Urinary bladder (tissue), 4 donors: ENCODE measurements at places on chromosomes 7 and 10. TPM values are rescaled to one million over a fixed set of nuclear protein-coding genes. Genes with fewer than 3 reads are reported as not detected.
A peak's percentile ranks its signal among the peaks of the same experiment; 100 is the strongest.

The PRPS1L1 gene
- not detected for total RNA-seq

The CCL24 gene
- total RNA-seq, result not detected

The FASTK gene
- 42.4 TPM for total RNA-seq

The EBLN1 gene
- total RNA-seq, result not detected

The SPDYE11 gene
- not detected for total RNA-seq

The TAS2R4 gene
- total RNA-seq, result 8.1 TPM

The OPALIN gene
- total RNA-seq, result not detected

The SPDYE1 gene
- total RNA-seq, result not detected

The CYP2C9 gene
- total RNA-seq, result not detected

The PTPN20 gene
- total RNA-seq, result 8.6 TPM

The UTF1 gene
- not detected for total RNA-seq

The PTN gene
- 91.1 TPM for total RNA-seq

DNA sequence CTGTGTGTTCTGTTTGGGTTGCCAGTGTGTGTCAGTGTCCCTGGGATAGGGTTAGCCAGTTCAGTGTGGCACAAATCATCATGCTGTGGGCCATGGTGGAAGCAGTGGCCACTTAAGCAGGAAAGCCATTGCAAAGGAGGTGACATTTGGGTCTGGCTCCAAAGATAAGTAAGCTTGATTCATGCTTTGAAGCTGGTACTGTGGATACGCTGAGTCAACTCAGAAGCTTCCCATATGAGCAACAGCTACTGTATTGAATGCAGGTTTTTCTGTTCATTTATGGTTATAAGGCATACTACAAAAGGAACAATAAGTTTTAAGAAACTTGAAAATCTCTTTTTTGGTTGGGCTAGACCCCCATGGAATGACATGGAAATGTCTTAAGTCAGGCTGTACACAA lies 143.1 kb downstream of the BMPER start:
- no peak for DNase-seq

DNA sequence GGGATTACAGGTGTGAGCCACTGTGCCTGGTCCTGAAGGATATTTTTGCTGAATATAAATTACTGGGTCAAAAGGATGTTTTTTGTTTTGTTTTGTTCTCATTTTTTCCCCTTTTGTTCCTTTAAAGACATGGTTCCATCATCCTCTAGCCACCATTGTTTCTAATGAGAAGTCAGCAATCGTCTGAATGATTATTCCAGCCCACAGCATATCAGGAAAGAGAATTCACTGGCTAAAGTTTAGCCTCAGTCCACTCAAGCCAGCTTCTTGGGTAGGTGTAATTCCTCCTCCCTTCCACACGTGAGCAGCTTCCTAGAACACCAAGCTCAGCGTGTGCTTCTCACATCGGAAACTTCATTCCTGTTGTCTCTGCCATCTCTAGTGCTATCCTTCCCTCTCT lies 112.8 kb upstream of the INSIG1 start:
- no peak for DNase-seq

DNA sequence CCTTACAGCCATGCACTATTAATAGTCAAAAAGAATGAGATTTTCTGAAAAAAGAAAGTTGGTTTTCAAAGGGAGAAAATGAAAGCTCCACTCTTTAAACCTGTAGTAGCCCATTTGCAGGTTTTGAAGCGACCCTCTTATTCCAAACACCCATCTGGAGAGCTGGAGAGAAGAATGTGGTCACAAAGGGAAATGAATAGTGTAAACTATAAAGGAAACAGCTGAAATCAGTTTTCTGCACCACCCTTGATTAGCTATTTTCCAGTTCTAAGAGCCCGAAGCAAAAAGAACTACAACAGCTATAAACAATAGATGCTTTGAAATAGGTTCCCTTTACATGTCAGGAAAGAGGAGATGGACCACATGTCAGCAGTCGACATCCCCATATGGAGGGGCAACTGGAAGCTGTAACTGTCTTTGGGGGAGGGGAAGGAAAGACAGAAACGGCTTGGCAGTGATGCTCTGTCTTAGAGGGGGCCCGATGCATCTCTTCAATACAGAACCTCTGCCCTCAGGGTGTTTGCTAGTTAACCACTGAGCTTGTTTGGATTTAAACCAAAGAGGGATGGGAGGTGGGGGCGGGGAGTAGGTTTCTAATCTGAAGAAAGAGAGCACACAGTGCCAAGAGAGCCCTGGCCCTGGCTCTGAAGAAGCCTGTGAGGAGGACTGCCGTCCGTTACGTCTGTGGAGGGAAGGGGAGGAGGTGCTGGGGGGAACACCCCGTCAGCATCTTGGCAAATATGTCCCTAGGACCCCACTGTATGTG lies 55.3 kb downstream of the CPVL start:
- no peak for DNase-seq

DNA sequence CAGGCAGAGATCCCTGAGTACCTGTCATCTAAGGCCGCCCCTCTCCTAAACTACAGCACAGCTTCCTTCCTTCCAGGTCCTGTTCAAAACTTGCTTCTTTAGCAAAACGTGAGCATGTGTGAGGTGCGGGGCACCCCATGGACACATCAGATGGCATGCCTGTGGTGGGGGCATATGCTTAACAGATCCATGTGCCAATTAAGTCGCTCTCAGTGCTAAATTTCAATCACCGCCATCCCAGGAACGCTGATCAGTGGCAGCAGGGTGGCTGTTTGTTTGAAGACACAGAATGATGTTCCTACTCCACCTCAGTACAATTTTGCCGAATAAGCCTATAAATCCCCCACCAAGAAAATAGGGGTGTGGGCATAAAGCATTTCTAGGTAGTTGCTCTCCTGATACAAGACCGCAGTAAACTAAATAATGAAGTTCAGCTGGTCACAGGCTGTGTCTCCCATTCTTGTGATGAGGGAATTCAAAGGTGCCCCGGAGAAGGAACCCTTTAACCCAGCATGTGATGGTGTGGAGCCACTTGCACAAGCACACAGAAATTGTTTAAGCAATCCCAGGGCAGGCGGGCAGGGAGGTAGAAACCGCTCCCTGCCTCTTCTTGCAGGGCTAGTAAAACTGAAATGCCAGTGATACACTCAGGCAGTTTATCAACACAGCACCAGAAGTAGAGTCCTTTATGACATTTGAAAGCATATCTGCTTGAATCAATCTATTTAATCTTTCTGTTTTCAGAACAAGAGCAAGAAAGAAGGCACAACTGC lies 205.7 kb downstream of the SORCS1 start:
- no peak for DNase-seq

DNA sequence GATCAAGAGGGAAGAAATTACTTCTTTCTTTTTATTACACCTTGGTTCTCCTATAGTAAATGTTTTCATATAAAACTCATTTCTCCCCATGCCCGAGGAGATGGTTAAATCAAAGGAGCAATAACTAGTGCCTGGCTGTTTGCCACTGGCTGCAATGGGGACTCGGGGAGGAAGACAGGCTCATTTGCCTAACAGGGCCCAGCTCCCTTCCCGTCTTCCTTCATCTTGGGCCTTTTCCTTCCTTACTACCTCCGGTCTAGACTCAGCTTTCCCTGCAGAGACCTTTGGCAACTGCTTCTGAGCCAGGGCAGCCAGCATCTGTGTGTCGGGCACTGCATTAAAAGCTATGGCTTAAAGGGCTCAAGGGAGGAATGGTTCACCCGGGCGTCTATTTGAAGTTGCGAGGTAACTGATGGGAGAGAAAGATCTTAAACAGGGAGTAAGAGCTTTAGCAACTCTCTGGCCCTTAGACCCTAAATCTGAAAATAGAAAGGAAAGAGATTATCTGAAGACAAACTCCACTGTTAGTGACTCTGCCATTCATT lies 63.5 kb downstream of the CALD1 start:
- DNase-seq, result no peak

GRCh38 chr10:98062424-98062823 lies 32.0 kb upstream of the CRTAC1 start:
- DNase-seq, result no peak

GRCh38 chr10:18500576-18500975 lies 150.8 kb downstream of the NSUN6 start:
- no peak for DNase-seq

- DNase-seq, result no peak
Observed at GRCh38 chr10:52316001-52316400, 1.9 kb downstream of the DKK1 start.

DNA sequence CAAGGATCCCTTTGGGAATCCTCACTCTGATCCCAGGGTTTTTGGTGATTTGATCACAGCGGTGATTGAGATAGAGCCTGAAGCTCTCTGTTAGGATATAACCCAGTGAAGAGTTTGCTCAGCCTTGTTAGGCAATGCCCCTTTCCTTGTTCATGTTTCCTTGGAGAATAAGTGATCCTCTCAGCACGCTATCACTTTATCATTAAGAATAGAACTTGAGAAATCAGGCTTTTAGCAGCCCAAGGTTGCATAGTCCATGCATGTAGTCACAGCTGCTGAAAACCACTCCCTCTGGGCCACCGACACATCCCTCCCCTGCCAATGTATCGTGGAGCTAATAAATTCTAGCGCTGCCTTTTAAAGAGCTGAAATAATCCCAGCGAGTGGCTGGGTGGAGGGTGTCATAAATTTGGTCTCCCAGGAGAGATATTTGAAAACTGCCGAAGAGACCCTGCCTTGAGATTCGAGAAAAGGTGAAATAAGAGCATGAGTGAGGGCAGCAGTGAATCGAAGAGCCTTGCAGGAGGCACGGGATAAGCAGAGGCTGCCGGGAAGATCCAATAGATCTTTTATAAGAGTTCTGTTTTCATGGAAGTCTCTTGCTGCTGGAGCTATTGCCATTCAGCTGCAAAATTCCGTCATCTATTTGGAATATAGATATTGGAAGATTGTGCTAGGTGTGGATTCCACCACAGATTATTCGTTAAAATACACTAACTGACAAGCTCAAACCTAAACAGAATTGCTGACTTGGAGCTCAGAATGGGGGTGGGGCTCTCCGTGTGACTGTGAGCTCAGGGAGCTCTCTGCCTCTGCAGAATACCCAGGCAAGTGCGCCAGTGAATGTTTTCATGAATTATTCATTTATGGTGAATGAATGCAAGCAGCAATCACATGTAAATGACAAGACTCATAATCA lies 249.8 kb downstream of the TRIL start:
- DNase-seq, result no peak

- no peak for DNase-seq
Observed at GRCh38 chr7:134836447-134836846, 57.0 kb downstream of the CALD1 start.

GRCh38 chr10:30828164-30828563 lies 198.6 kb upstream of the LYZL2 start:
- DNase-seq, result no peak

DNA sequence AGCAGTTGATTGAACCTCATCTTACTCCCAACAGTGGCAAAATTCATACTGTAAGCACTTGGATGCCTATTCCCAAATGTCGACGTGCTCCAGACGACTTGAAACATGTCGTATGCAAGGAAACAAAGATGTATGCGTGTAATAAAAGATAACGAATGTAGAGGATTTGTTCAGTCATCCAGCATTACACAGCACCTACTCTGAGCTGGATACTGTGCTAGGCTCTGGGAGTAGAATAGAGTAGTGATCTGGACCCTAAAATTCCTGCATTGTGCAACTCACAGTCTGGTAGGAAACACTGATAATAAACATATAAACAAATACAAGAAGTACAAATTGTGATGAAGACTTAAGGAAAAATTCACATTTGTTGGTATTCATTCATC lies 5.6 kb upstream of the TBX20 start:
- DNase-seq, result no peak

DNA sequence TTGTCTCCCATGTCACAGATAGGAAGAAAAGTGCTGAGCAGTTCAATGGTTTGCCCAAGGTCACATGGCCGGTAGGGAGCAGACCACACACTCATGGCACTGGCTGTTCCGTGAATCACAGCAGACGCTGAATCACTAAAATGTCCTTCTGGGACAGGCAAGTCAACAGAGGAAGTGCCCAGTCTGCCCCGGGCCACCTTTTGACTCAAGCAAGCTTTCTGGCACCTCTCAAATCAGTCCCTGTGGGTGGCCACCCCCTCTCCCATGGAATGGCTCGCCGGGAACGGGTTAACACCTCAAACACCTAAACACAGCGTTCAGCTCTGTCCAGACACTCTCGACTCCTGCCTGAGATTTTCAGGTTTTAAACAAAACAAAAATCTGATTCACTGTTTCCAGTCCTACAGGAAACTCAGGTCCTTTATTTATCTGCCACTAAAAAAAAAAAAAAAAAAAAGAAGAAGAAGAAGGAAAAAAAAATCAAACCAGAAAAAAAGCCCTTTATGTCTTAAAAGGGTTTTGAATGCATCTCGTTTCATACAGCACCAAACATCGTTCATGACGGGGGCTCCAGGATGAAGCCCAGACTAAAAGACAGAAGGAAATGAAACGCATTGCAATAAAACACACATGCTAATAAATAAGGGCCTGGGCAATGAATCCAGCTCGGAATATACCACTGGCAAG lies 15.5 kb downstream of the CARD11 start:
- peak; percentile 56 for DNase-seq

DNA sequence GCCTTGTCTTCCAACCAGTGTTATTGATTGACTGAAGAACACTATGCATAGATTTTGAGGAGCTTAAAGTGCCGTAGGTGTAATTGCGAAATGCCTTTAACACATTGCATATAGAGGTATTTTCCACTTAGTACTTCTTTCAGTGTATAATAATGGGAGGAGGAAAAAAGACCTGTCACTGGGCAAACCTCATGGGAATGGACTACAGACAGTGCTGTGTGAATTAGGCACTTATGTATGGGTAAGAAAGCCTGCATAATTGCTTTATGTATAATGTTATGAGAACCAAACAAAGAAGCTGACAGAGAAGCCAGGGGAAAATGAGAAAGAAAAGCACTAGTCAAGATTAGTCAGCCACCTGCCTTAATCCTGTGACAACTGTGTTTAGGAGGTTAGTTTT lies 12.4 kb upstream of the SCRN1 start:
- no peak for DNase-seq

- no peak for DNase-seq
Observed at GRCh38 chr10:20891338-20891714, 5.8 kb downstream of the NEBL start.

DNA sequence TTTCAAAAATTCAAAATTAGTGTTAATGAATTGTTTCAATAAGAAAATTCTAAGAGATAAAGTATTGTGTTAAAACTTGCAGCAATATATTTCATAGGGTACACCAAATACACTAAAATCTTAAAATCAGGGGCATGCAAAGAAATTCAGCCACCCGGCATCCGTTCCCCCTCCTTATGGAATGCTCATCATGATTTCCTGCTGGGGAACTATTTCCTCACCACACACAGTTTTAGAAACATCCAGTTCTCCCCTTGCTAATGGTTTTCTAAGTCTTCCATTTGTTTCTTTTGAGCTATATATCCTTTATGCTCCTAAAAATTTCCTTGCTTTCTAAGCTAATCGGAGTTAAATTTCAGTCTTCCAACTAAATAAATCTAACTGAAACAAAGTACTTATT lies 60.7 kb downstream of the CHCHD3 start:
- DNase-seq, result no peak

DNA sequence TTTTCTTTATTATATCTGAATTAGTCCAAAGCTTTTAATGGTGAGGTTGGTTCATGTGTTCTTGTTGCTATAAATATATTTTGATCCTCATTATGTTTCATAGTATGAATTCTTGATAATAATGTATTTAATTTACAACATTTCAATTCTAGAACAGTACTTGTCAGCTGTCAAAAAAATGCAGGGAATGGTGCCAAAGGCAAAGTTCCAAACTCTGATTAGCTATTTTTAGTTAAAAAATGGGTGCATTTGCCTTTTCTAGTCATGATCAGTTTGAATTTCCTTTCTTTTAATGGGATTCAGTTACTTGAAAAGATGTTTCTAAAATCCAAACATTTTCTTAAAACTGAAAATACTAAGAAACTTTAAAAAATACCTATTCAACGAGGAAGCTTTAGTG lies 49.6 kb downstream of the ANKIB1 start:
- no peak for DNase-seq

- DNase-seq, result no peak
Observed at GRCh38 chr7:99111591-99111990, 32.3 kb downstream of the SMURF1 start.
